ENCODE measurements at places on chromosomes 5 and 9.

- DNase-seq: no peak
These were observed 14.2 kb upstream of the AP3B1 start for GRCh38 chr5:78308703-78309102.

- DNase-seq: no peak
These were observed 308.1 kb downstream of the LRRC70 start for GRCh38 chr5:62886603-62887315.

DNA sequence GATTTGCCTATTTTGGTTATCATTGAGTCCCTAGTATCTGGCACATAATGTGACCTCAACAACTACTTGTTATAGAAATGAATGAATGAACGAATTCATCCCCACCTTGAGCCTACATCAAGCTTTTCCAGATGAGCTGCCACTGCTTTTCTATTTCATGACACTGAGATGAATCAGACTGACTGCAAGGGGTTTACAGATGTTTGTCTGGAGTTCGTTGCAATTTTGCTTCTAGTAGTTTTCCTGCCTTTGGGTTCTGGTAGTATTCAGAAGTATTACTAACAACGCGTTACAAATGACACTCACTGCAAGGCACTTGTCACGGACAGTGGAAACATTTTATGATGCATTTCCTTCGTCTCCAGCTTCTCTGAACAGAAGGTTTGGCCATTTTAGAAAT is 222.3 kb downstream of the CD180 start:
- DNase-seq: no peak

DNA sequence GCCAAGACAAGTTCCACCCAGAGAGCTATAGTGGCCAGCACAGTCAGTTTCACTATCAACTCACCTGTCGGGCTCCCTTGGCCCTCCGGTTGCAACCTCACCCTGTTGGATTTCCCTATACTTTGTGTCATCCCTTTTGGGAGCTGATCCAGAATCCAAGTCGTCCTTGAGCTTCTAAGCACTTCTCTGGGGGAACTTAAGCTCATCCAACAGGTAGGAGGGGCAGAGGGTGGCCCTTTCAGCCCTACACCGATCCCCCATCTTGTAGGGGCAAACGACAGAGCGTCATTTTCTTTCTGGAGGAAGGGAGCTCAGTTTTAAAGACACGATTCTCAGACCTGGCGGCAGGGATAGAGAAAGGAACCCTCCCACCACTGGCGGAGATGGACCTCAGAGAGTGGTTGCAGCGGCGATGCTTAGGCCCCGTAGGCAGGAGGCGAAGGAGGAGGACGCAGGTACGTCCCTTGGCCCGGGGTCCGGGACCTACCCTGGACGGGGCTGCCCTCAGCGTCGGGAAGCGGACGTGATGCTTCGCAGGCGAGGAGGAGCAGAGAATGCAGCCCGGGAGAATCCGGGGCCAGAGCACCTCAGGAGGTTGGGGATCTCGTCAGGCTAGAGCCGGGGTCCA is 519 bp downstream of the ZER1 start:
- DNase-seq: no peak

DNA sequence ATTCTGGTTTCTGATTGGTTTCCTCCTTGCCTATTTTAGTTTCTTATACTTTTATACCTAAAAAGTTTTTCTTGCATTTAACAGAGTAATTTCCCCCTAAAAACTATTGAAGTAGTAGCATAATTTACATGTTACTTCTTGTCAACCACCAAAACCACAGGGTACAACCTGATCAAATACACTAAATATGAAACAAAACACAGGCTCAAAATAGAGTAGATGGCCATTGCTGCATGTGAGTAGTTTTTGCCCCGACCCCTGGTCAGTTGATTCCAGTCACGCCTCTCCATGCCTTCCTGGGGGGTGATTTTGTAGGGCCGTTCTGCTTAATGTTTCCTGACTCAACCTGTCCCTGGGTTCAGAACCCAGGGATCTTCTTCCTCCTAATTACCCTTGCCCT is 101.8 kb downstream of the TLE4 start:
- no peak for DNase-seq

GRCh38 chr5:91419571-91420537 is 36.7 kb upstream of the ARRDC3 start:
- peak; percentile 35 for DNase-seq

DNA sequence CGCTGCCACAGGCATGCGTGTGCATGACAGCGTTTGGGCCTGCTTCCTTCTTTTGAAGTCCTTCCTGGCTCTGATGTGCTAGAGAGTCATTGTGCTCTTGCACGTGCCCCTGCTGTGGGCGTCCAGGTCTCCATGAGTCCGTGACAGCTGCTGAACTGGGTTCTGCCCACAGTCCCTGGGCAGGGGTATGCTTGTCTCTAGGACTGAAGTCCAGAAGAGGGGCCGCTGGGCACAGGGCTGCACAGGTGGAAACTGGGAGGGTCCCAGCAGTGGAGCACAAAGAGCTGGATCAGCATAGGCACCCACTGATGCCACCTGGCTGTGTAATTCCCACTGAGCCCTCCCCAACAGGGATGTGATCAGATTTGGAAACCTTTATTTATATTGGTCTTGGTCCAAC is 169.4 kb downstream of the IRX2 start:
- DNase-seq: no peak

DNA sequence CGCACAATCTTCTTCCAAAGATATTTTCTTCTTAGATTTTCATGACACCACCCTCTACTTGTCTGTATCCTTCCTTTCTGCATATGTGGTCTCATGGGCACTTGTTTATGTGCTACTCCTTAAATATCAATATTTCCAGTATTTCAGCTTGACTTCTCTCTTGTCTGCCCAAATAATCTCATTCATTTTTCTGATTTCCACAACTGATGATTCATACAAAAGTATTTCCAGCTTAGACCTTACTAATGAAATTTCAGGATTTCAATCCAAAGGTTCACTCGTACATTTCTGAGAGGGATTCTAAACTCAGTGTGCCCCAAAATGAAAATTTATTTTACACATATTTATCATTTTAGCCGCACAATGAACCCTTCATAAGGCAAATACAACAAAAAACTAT is 928.9 kb upstream of the C9orf72 start:
- no peak for DNase-seq

DNA sequence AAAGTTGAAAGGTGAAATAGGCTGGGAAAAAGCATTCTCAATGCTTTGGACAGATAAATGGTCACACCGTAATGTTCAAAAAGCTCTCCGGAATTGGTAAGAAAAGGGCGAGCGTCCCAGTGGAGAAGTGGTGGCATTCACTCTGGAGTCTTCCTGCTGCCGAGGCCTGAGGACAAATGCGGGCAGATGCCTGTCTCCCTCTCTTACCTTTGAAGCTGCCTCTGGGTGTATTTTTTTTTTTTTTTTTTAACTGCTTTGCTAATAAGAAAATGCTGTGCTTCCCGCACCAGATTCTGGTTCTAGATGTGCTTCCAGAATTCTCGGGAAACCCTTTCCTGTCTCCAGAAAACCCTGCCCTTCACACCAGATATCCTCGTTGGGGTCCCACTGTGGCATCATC is 24.4 kb upstream of the CTSL start:
- no peak for DNase-seq

GRCh38 chr9:103867886-103868285 is 226.2 kb upstream of the SMC2 start:
- DNase-seq: no peak

GRCh38 chr9:9214066-9214465 is 1398.7 kb downstream of the PTPRD start:
- DNase-seq: no peak

GRCh38 chr5:122141751-122142150 is 12.4 kb downstream of the ZNF474 start:
- no peak for DNase-seq

DNA sequence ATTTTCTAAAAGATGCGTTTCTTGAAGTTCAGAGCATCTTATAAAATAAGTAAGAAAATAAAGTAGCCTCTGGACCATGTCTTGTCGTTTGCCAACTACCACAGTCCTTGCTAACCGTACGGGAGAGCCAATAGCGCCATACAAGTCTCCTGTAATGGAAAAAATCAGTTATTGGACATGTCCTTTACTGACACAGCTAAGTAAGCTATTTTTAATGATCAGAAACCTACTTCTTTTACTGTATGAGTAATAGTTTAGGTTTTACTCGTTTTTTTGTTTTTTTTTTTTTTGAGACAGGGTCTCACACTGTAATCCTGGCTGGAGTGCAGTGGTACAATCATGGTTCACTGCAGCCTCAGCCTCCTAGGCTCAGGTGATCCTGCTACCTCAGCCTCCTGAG is 37.7 kb upstream of the RAPGEF6 start:
- DNase-seq: no peak

DNA sequence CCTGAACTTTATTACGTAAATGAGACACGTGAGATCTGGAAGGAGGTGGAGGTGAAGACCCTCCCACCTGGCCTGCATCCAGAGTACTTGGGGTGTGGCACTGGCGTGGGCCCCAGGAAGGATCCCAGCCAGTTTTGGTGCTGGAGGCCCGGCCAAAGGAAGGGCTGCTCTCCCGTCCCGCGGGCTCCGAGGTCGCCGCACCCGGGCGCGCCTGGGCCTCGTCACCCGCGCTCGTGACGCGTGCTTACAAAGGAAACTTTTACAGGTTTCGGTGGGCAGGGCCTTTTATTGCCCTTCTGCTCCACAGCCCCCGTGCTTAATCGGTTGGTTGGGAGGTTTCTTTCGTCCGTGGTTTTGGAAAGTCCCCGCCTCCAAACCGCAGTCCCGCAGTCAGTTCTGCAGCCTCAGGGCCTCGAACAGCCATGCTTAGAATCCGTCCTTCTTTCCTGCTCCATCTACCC is 29.2 kb downstream of the CDKN2A start:
- DNase-seq: no peak

DNA sequence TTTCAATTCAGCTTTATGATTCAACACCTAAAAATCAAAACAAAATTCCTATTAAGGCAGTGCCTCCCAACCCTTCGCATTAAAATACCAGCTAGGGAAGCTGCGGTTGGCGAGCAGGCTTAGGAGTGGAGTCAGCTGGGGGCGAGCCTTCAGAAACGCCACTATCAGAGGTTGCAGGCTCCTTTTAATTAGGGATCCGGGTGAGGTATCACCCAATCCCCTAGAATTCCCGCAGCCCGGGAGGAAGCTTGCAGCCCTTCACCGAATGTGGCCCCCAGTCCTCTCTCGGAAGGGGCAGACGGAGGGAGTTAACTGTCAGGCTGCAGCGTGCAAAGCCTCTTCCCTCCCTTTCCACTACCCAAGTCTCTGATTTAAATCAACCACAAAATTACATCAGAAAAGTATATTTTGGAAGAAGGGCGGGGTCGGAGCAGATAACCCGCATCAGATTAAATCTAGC is 1.7 kb downstream of the STC2 start:
- DNase-seq: no peak
